NCI-H69 (cell line): ENCODE measurements at places on chromosomes 6 and 20.

- no peak for DNase-seq
Measured at GRCh38 chr20:34561661-34562060, 3.1 kb downstream of the MAP1LC3A start.

DNA sequence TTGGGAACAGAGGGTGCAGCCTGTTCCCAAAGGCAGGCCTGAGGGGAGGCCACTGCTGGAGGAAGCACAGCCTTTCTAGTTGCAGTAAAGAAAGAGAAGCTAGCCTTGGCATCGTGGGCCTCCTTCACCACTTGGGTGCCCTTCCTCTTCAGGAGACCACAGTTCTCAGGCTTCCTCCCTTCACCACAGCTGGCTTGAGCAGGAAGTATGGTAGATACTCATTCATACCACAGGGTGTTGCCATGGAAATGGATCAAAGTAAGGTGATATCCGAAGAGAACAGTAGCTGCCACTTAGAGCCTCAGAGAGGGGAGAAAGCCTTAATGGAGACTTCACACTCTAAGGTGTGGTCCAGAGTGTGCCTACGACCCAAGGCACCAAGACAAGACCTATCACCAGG, 120.4 kb upstream of the RIPOR2 start:
- no peak for DNase-seq

DNA sequence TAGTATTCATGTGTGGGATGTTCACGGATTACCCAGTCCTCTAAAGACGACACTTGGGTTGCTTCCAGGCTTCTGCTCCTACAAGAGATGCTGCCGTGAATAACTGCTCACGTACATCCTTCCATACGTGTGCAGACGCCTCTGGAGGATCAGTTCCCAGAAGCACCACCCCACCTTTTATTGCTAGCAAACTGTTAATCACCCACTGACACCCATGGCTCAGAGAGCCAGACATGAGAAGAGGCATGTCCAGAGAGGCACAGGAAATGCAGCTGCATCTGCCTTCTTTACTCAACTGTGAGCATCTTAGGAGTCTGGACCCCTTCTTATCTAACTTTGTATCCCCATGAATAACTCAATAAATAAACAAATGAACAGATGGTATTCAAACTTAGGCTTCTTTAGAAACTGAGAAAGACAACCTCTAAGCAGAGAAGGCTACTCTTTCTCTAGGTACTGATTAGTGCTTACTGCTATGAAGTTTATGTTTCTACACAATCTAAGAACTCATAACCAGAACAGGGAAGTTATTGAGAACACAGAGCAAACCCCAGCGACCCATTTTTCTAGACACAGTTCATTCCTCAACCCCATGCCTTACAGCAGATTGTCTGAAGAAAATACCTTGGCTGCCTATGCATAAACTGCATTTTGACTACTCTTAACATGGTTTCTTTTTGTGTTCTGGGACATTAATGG, 228.7 kb upstream of the RREB1 start:
- DNase-seq: no peak

DNA sequence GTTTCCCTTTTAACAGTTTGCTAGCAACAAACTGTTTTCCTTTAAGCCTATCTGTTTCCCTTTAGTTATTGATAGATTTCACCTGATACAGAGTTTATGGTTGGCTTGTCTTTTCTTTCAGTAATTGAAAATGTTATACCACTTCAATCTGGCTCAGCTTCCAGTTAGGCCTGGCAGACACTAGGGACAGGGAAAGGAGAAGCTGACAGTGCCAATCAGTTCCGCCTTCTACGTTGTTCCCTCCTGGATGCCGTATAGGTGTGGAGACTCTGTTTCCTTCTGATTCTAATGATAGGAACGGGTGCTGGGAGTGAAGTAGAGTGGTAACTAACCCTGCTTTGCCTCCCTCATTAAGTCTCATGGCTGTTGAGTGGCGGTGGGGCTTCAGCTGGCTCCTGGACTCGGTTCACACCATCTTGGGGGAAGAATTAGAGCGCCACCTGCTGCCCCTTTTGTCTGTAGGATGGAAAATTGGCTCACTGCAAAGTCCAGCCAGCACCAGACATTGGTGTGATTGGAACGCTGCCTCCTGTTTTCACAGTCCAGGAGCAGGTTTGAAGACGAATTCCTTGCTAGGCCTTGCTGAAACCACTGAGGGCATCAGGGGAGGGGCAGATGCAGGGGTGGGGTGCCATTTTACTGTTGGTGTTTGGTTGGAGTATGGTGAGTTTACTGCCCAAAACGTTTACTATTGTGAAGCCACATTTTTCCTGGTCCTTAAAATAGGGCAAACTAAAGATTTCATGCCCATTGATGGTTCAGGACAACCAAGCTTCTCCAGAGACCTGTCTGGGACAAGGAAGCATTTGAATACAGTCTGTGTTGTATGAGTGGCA, 1729.5 kb downstream of the GRIK2 start:
- peak; percentile 85 for DNase-seq

GRCh38 chr6:132872923-132873322, 58.6 kb downstream of the RPS12 start:
- DNase-seq: no peak

DNA sequence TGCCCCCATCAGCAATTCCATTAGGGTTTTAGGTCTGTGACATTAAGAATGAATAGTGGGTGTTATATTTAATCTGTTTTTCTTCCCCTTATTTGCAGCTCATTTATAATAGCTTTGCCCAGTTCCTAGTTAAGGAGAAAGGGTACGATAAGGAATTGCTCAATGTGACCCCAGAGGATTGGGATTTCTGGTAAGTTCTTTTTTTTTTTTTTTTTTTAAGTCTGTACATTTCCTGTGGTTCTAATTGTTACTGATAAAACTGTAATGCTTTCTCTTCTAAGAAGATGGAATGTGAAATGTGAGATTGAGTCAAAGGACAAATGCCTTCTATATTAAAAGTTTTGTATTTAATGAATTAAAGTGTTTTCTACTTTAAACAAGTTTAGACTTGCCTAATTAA, 5.5 kb downstream of the NT5DC1 start:
- no peak for DNase-seq

- no peak for DNase-seq
Measured at GRCh38 chr6:129835691-129836090, 25.4 kb downstream of the TMEM244 start.

GRCh38 chr6:144279484-144280150, 5.5 kb upstream of the UTRN start:
- no peak for DNase-seq

DNA sequence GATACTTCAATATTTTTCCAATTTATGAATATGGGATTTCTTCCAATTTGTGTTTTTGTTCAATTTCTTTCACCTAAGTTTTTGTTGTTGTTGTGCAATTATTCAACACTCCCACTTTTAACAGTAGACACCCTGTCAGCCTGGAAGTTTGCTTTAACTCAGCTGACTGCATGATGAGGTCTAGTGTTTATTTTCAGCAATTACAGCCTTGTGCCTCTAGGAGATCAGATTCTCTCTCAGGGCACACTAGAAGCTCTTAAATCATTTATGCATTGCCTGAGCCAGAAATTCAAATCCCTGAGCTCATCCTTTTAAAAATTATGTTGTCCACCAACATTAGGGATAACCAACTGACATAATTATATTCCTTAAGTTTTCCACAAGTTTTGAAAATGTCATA, 85.7 kb downstream of the MRAP2 start:
- DNase-seq: peak; percentile 44

DNA sequence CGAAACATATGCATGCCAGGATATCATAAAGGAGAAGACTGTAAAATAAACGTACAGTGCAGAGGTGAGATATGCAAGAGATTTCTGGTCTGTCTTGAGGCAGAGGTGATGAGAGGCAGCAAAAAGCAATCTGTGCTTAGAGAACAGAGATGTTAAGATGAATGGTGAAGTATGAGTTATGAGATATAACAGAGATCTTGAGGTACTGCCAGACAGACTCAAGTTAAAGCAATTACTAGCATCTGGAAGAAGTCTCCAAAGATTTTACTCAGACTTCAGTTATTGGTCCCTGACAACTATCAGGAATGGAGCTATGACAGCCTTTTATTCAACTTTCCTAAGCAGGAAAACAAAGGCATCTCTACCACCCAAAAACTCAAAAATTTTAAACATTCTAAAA, 122.8 kb upstream of the DST start:
- DNase-seq: no peak

DNA sequence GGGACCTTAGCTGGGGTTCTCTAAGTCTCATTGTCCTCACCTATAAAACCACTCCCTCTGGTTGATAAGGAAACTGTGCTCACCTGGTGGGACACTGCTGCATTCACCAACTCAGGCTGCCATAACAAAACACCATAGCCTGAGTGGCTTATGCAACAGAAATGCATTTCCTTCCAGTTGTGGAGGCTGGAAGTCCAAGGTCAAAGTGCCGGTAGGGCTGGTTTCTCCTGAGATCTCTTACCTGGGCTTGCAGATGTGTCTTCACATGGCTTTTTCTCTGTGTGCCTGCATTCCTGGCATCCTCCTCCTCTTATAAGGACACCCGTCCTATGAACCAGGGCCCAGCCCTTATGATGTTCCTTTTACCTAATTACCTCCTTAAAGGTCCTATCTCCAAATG, 60.0 kb upstream of the SLC32A1 start:
- no peak for DNase-seq

GRCh38 chr6:164108869-164109769, 694.6 kb downstream of the QKI start:
- no peak for DNase-seq

DNA sequence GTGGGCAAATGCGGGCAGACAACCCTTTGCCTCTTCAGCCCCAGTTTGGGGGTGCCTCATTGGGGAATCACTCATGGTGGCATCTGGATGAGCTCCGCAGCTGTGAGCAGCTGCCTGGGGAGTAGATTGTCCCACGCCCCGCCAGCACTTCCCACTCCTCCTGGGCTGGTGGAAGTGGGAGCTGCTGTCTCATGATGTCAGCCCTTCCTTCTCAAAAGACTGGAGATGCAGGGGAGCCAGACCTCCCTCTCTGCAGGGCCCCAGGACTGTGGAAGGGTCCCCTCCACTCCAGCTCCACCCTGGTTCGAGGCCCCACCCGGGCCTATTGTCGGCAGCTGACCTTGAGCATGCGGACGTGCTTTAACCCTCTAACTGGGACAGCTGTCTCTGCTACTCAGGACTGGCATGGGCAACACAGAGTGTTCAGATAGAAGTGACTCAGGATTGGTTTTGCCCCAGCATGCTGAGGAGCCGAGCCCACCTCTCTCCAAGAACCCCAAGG, 2.0 kb downstream of the UNC93A start:
- no peak for DNase-seq

DNA sequence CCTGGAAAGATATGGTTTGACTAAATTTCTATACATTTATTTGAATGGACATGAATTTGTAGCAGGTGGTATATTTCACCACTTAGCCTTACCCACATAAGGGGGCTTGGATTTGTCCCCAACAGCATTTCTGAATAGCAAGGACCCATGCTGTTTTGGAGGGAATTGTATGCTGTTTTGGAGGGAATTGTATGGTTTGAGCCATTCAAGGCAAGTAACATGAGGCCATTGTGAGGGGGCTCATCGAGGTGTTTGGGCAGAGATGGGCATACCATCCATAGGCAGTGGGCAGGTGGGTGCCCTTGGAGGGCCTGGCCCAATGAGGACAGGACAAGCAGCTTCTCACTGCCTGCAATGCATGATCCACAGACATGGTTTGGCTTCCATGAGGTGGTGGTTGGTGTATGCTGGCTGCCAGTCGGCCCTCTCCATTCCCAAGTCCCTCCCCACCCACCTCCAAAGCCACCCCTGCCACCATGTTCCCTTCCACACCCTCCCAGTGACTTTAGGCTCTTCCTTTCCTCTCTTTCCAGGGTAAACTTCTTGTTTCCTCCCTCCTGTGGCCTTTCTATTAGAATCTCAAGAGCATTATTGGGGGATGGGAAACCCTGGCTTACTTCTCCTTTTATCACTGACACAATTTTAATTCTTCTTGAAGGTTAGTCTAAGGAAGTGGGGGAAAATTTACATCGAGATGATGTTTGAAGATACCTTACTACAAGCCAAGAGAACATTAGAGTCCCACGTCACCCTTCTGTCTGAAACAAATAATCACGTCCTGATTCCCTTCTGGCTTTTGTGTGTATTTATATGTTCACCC, 13.2 kb upstream of the PXDC1 start:
- no peak for DNase-seq

- DNase-seq: no peak
Measured at GRCh38 chr6:70700922-70701876, 33.5 kb downstream of the SMAP1 start.

GRCh38 chr6:50147371-50147770, 97.6 kb upstream of the DEFB112 start:
- DNase-seq: peak; percentile 27
